Epithelial cell of proximal tubule (primary cell): ENCODE measurements at places on chromosomes 6 and 20.
A peak's percentile ranks its signal among the peaks of the same experiment; 100 is the strongest.

DNA sequence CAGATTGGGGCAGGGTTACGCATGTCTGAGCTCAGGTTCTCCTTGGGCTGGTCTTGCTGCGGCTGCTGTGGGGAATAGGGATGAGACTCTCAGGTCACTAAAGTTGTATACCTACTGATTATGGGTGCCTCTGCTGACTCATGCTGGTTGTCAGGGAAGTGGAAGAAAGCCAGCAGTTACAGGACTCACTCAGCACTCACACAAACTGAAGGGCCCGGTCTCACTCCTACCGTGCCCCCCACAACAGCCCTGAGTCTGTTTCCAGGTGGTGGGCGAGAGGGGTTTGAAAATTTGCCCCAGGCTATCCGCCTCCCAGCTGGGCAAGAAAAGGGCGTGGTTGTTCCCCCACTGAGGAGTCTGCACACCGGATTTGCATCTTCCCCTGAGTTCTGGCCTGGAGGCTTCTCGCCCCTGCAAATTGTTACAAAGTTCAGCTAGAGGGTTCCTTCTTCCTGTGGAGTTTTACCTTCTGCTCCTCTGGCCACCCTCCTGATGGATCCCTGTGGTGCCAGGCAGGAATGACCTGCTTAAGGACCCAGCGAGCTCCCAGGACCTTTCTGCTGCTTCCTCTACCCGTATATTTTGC is 659.2 kb downstream of the HDGFL1 start:
- no peak for DNase-seq

DNA sequence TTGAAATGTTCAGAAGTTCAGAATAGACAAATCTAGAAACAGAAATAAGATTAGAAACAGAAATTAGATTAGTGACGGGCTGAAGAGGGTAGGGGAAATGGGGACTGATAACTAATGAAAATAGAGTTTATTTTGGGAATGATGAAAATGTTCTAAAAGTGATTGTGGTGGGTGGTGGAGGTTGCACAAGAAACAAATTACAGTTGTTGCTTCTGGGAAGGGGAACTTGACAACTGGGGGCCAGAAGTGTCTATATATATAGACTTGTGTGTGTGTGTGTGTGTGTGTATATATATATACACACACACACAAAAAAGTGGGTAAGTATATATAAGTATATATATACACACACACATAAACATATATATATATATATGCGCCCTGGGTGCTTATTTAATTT is 86.5 kb upstream of the RREB1 start:
- no peak for DNase-seq

GRCh38 chr6:119627908-119628669 is 278.5 kb upstream of the MAN1A1 start:
- DNase-seq: peak; percentile 22

DNA sequence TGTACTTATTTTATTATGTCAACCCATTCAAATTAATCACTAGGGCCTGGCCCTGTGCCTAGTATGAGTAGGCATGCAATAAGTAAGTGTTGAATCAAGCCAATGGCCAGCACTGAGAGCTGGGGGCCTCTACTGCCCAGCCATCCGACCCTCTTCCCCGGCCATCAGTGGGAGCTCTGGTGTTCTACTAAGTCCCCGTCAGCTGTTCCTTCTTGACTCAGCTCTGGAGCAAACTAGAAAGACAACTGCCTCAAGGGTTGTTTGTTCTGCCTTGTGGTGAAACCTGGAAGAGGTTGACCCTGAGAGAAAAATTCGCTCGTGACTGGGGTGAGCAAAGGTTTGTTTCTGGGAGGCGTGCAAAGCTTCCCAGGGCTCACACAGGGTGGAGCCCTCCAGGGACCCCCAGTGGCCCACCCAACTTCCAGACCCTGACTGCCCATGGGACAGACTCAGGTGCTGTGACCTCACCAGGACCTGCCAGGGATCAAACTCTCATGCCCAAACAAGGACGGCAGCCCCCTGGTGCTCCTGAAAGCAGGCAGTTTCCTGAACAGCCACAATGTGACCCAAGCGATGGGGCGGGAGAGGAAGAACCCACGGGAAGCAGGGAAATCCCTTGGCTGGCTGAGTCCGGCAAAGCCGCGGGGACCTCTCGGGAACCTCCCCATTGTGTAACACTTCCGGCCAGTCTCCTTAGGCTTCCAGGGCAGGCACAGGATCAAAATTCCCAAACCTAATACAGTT is 50.4 kb downstream of the BANF2 start:
- no peak for DNase-seq

GRCh38 chr6:135210632-135211305 is 29.7 kb downstream of the MYB start:
- no peak for DNase-seq

DNA sequence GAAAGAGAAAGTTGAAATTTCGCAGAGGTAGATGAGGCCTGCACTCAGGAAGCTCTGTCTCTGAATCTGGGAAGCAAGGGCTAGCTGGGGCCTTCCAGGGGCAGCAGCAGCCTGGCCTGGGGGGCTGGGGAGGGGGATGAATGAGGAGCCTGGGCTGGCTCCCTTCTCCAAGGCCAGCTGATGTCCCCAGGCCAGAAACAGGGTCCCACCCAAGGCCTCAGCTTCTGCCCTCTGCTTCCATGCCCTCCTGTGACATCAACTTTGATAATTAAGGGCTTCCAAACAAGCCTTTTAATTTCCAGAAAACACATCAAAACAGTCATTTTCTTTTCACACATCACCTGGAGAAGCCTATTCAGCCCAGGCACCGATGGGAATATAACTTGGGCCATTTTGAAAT is 15.4 kb downstream of the TFAP2A start:
- DNase-seq: no peak

DNA sequence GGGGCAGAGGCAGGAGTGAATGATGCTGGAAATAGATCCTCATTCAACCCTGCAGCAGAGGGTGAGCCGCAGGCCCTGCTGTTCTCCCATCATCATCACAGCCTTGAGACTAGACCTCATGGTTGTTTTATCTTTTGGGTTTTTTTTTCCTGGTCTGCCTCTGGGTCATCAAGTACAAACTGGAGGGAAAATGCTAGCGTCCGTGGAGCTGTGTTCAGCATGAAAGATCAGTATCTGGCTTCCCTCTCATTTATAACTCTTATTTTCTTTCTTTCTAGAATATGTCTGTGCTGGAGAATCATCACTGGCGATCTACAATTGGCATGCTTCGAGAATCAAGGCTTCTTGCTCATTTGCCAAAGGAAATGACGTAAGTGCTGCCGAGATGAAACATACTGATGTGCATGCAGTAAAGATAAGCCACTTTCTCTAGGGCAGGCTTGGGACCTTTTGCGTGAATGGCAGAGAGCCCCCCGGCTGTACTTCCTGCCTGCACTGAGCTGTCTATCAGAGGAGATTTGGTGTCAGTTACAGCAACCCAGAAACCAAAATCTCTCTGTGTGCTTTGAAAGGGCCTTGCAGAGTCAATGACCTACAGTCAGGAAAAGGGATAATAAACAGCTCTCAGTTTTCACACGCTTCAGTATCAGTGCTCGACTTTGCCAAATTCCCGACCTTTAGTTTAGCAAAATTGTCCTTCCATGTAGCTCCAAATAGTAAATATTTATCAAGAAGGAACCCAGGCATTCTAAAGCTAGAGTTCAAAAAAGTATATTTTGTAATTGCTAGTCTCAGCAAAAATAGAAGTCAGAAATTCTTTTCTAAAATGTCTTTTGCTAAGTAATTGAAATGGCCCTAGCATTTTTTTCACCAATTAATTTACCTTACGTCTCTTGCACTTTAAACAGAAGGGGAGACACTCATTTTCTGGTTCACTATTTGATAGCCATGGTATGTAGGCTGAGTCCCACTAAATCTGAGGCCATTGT is 76.3 kb downstream of the MTFR2 start:
- no peak for DNase-seq

DNA sequence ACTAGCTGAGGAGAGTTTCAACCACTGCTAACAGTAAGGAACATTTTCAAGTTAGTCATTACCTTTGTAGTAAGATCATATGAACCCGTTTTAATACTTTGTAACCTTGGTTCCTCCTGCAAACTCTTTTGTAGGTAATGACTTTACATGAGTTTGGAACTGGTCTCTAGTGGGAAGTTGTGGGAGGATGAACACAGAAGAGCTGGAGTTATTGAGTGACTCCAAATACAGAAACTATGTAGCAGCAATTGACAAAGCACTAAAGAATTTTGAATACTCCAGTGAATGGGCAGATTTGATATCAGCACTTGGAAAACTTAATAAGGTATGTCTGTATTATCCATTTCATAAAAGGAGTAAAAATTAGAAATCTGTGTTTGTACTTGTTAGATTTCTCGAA is 29.3 kb downstream of the DOP1A start:
- DNase-seq: peak; percentile 7

DNA sequence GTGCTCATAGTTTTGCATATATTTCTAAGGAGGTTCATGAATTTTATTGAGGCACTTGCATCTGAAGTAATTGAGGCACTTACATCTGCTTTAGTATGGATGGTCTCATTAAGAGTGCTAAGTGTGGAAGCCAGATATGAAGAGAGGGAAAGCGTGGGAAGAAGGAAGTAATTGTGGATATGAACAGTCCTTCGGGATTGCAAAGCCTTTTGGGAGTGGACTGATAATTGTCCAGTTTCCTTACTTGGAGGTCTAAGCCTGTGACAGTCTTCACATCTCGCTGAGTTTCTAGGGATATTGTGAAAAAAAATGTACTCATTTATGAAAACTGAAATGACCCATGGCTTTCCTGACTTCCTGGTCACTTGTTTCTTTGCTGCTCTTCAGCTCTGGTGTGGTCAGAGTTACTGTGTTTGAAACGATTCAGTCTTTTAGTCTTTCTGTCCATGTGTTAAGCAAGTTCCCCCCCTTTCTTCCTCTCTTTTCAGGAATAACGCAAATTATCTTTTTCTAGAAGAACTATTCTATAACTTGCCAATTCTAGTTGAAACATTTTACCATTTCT is 137.3 kb downstream of the ZFAND3 start:
- DNase-seq: no peak
